CD8-positive, alpha-beta memory T cell (primary cell): ENCODE measurements at places on chromosomes 2 and 18. TPM values are rescaled to one million over a fixed set of nuclear protein-coding genes. Genes with fewer than 3 reads are reported as not detected.

GRCh38 chr2:80299661-80300060 is 4.9 kb downstream of the LRRTM1 start:
- no peak overlapping the region for H3K27ac ChIP-seq
- H3K36me3 ChIP-seq: no peaks in the 10 kb centered on the region
- H3K27me3 ChIP-seq: no peaks in the 10 kb centered on the region
- DNase-seq: no peak

GRCh38 chr2:168515502-168515901 is 59.4 kb downstream of the CERS6 start:
- H3K27ac ChIP-seq: no peak overlapping the region
- no peak overlapping the region for H3K4me3 ChIP-seq
- H3K36me3 ChIP-seq: no peaks in the 10 kb centered on the region
- DNase-seq: no peak
- no peaks in the 10 kb centered on the region for H3K27me3 ChIP-seq
- no peaks in the 10 kb centered on the region for H3K4me1 ChIP-seq

GRCh38 chr2:145807968-145808367 is 1288.0 kb upstream of the ZEB2 start:
- H3K27ac ChIP-seq: no peak overlapping the region
- no peaks in the 10 kb centered on the region for H3K36me3 ChIP-seq
- no peak for DNase-seq
- H3K27me3 ChIP-seq: no peaks in the 10 kb centered on the region

GRCh38 chr2:168550670-168551069 is 94.6 kb downstream of the CERS6 start:
- peaks cover 20% of the 10 kb centered on the region for H3K4me1 ChIP-seq
- H3K4me3 ChIP-seq: no peak overlapping the region
- H3K27ac ChIP-seq: no peak overlapping the region
- H3K27me3 ChIP-seq: no peaks in the 10 kb centered on the region
- H3K36me3 ChIP-seq: no peaks in the 10 kb centered on the region

The FBXO15 gene
- total RNA-seq: 0.55 TPM

The CD8A gene
- 363 TPM for total RNA-seq

The CCDC138 gene
- 12.8 TPM for total RNA-seq

DNA sequence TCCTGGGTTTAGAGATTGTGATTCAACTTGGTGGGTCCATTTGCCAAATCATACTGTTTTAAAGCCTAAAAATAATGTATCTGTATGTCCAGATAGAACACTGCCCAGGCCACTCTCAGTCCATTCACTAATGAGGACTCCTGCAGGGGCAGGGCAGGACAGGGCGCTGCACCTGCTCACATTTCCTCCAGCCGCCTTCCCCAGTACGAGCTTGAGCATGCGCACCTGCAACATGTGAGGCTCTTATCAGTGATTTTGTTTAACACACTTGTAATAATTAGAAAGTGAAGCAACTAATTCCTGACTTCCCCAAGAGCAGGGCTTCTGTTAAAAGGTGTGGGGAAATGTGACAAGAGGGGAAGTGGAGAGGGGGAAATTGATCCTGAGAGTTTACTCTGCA is 89.7 kb downstream of the AFF3 start:
- H3K36me3 ChIP-seq: no peaks in the 10 kb centered on the region
- no peaks in the 10 kb centered on the region for H3K27me3 ChIP-seq
- no peak overlapping the region for H3K27ac ChIP-seq
- no peak for DNase-seq

DNA sequence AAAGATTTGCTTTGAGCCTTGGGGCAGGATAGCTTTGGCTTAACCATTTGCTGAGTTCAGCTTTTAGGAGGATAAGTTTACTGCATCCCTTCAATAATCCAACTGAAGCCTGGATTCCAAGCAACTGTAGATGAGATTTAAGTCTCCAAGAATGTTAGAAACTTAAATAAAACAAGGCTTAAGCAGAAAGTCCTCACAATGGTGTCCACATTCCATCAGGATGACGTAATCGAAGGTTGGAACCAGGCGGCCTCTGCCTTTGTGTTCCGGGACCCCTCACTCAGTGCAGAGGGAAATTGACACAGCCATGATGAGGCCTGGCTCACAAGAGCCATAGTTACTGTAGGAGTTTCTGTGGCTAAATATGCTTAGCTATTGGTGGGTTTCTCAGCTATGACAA is 260.4 kb downstream of the LPIN1 start:
- H3K27me3 ChIP-seq: peaks cover 22% of the 10 kb centered on the region
- no peaks in the 10 kb centered on the region for H3K36me3 ChIP-seq
- peaks cover 18% of the 10 kb centered on the region for H3K4me1 ChIP-seq
- H3K27ac ChIP-seq: no peak overlapping the region
- no peak for DNase-seq
- H3K4me3 ChIP-seq: no peak overlapping the region

DNA sequence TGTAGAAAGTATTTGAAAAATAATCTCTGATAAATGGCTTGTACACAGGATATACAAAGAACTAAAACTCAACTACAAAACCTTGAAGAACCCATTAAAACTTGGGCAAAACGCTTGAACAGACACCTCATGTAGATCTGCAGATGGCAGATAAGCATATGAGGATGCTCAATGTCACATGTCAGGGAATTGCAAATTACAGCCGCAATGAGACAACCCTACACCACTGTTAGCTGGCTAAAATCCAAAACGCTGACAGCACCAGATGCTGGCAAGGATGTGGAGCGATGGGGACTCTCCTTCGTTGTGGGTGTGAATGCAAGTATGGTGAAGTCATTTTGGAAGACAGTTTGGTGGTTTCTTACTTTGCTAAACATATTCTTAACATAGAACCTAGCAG is 53.7 kb downstream of the SNTG2 start:
- no peaks in the 10 kb centered on the region for H3K4me1 ChIP-seq
- H3K36me3 ChIP-seq: no peaks in the 10 kb centered on the region
- H3K4me3 ChIP-seq: no peak overlapping the region
- no peak overlapping the region for H3K27ac ChIP-seq
- H3K27me3 ChIP-seq: no peaks in the 10 kb centered on the region

The CREB1 gene
- 95.4 TPM for total RNA-seq

The SMAD7 gene
- total RNA-seq: 23.3 TPM

The SOX11 gene
- not detected for total RNA-seq

DNA sequence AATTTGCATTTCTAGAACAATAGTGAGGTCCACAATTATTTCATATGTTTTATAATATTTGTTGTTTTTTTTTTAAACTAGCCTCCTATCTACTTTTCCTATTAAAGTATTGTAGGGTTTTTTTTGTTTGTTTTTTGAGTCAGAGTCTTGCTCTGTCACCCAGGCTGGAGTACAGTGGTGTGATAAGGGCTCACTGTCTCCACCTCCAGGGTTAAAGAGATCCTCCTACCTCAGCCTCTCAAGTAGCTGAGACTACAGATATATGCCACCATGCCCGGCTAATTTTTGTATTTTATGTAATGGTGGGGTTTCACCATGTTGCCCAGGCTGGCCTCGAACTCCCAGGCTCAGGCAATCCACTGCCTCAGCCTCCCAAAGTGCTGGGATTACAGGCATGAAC is 122.5 kb downstream of the SLC39A10 start:
- DNase-seq: no peak
- no peaks in the 10 kb centered on the region for H3K4me1 ChIP-seq
- no peak overlapping the region for H3K27ac ChIP-seq

The CNDP2 gene
- total RNA-seq: 206 TPM

The RSAD2 gene
- 1.00 TPM for total RNA-seq

The FSIP2 gene
- total RNA-seq: not detected

DNA sequence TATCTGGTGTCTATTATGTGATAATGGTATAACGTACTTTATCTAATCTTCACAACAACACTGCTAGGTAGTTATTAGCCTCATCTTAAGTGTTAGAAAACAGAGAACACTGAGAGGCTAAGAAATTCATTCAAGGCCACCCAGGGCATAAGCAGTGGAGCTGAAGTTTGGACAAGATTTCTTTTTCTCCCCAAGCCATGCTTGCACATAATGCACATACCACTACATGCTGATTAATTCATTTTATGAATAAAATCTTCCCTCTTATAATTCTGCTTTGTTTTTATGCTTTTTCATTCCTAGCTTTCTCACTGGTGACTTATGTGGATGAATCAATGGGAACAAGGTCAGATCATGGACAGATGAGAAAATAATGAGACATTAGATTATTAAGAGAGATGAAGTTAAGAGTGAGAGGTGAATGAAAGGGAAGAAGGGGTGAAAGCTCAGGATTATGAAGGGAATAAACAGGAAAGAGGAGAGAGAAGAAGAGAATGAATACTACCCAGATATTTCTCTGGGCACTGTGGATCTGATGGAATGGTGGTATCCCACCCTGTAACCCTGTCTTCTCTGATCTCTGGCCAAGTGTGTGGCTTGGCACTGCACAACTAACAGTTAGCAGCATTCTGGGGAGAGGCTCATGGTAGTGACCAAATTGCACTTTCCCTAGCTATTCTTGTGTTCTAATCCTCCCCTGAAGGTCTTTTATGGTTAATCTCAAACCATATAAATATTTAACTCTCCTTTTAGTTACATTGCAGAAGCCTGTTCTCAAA is 17.7 kb upstream of the GALNT3 start:
- H3K36me3 ChIP-seq: no peaks in the 10 kb centered on the region
- H3K4me3 ChIP-seq: no peak overlapping the region
- DNase-seq: no peak
- no peaks in the 10 kb centered on the region for H3K27me3 ChIP-seq

The AFF3 gene
- total RNA-seq: 0.48 TPM

DNA sequence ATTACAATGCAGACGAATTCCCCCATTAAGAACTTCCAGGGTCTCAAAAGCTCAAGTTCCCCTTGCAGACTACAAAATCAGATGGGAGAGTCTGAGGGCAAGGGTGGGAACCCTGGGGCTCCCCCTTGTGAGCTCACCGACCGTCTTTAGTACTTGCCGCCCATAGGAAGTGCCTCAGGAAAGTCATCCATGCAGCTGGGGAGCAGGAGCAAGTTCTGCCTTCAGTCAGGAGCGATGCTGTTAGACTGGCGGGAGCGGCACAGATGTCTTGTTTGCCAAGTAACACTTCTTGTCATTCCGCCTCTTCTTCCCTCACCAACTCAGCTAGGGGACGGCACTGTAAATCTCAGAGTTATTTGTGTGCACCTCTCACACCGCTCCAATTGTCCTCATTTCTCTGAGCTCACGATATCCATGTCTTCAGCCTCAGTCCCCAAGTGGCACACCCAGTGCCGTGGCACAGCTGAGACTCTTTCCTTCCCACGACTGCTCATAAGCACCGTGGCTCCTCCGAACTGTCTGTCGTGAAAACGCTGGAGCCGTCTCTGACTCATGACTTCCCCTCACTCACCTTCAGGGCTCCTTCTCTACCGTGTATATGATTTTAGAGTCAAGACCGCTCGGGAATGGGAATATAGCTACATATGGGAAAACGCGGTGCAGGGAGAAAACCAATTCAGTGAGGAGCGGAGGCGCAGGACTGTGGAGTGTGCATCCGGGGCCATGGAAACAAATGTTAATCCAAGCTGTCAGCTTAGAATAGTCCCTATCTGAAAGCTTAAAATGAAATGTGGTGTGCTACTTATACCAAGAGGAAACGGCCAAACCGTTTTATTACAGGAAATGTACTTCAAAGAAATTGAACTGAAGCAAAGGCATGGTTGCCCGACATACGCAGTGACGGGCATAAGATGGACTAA is 34.0 kb downstream of the UXS1 start:
- peaks cover 5% of the 10 kb centered on the region for H3K36me3 ChIP-seq
- H3K4me3 ChIP-seq: peak overlapping the region; percentile 75
- DNase-seq: peak; percentile 37
- no peaks in the 10 kb centered on the region for H3K27me3 ChIP-seq
- H3K4me1 ChIP-seq: peaks cover 90% of the 10 kb centered on the region
- peak overlapping the region; percentile 66 for H3K27ac ChIP-seq

DNA sequence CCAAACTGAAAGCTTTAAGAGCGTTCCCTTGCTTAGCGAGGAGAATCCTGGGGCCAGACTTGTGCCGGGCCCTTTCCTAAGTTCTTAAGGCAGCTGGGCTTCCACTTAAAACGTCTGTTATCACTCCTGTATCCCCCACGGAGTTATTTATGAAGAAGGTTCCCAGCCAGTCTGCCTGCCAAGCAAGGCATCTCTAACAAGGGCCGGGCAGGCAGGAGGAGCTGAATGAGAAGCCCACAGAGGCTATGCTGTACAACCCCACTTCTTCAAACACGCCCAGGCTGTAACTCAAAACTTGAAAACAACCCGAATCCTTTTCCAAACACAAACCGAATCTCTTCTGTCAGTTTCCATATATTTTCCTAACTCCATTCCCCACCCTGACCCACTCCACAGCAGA is 39.0 kb upstream of the ZFP36L2 start:
- H3K27ac ChIP-seq: no peak overlapping the region
- no peak for DNase-seq
- H3K36me3 ChIP-seq: no peaks in the 10 kb centered on the region
- no peak overlapping the region for H3K4me3 ChIP-seq

GRCh38 chr2:106800976-106801655 is 84.9 kb downstream of the ST6GAL2 start:
- no peaks in the 10 kb centered on the region for H3K27me3 ChIP-seq
- H3K4me1 ChIP-seq: no peaks in the 10 kb centered on the region

- H3K4me3 ChIP-seq: no peak overlapping the region
- no peak for DNase-seq
- peaks cover 5% of the 10 kb centered on the region for H3K36me3 ChIP-seq
- no peak overlapping the region for H3K27ac ChIP-seq
- H3K27me3 ChIP-seq: no peaks in the 10 kb centered on the region
These were observed 64.0 kb downstream of the RTN4 start for GRCh38 chr2:54986264-54986663.

DNA sequence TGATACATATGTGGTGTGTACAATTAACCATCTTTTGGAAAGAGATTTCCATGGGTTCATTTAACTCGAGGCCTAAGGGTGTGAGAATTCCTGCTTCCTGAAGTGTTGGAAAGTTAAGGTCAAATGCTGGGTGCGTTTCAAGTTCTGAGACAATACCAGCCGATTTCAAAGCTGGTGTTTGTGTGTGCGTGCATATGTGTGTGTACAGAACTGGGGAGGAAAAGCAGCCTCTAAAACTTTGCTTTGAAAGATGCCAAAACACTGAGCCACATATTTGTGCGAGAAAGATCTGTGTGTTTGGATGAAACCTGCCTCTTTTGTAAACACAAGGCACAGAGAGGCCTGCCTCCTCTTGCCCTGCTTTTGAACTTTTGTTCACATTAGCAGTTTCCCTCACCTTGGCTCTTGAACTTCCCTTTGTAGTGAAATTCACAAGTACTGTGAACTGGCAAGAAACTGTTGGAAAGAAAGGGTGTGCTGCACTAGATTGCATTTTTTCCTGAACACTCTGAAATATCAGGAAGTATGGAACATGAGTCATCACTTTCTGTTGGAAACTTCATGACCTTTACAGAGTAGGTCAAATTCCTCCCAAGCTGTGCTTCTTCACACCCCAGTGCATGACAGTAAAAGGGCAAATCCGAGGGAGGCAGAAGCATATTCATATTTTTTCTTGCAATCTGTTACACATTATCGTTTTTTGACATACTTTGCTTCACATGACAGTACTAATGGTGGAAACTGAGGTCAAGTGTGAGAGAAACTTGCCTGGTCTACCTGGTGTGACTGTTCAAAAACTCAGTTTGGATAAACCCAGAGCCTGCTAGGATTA is 20.0 kb upstream of the CAVIN2 start:
- DNase-seq: no peak
- H3K36me3 ChIP-seq: no peaks in the 10 kb centered on the region
- no peak overlapping the region for H3K4me3 ChIP-seq
- H3K27ac ChIP-seq: peak overlapping the region; percentile 39
- H3K27me3 ChIP-seq: no peaks in the 10 kb centered on the region
